ENCODE measurements at places on chromosomes 4 and X.

GRCh38 chr4:181645489-181645888 lies 597.7 kb upstream of the TENM3 start:
- DNase-seq, result no peak

GRCh38 chr4:153466081-153466948 lies at the start of gene TMEM131L:
Gene TMEM131L, plus strand, starts transcription at chr4:153466360. Its CDS starts 38 bp downstream, at chr4:153466398.
- peak; percentile 87 for DNase-seq

DNA sequence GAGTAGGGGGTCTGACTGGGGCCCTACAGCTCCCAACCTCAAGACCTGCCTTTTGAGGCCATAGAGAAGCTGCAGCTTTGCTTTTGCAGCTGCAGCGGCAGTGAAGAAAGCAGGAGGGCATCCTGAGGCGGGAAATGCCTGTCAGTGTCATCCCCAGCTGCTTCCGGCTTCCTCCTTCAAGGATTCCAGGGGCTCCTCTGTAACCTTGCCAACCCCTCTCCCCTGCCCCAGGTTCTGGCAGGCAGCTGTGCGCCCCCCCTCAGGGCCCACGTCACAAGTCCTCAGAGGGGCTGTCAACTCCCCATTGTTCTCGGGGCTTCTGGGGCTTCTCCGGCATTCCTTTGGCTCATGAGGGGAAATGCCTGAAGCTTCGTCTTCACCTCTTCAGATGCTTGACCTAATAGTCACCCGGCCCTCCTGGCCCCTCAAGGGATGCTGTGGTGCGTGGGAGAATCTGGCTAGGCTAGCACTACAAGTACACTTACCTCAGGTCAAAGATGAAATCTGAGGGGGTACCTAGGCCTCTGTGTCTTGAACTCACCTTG lies 31.9 kb downstream of the APLN start:
- no peak for DNase-seq

- no peak for DNase-seq
Observed at GRCh38 chr4:76250962-76251361, 559 bp upstream of the FAM47E start.

DNA sequence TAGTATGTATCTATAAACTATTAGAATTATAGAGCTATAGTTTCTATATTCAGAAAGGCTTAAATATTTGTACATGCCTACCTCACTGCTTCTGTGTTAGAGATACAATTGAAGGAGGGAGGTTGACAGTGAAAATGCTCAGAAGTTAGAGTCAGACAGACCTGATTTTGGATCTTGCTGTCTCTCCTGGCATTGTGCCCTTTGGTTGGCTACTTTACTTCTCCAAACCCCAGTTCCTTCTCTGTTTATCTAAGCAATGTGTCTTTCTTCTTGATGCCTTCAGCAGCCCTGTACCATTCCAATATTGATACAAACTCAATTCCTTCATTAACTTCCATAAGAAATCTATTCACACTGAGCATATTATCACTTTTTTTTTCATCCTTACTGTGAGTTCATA lies 28.7 kb downstream of the CCNG2 start:
- no peak for DNase-seq

DNA sequence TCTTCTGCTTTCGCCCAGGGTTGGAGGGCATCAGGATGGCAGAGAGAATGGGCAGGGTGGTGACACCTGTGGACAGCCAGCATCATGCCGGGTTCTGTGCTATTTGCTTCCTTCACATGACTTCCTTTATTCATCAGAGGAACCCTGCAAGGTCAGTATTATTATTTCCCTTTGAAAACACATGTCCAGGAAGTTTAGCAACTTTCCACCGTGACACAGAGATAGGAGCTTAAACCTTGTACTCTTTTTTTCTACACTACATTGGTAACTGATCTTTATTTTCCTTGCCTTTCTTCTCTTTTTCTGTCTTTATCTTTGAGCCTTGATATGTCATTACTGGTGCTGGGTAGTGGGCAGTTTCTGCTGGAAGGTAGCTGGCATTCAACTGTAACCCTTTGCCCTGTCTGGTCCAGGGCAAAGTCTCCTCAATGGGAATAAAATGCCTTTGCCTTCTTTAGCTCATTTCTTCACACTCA lies 5.0 kb upstream of the MGST2 start:
- no peak for DNase-seq

DNA sequence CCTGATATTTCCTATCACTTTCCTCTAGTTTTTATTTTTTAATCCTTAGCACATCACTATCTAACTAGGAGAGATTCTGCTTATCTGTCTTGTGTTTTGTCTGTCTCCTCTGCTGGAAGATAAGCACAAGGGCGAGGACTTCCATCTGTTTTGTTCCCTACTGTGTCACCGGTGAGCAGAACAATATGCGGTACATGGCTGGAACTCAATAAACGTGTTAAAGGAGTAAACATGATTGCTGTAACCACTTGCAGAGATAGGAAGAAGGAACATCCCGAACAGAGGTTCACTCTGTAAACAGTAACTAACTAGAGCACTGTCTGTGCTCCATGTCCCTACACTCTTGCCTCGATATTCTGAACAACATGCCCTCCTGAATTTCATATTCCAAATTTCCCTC lies 5.2 kb downstream of the HS3ST1 start:
- no peak for DNase-seq

DNA sequence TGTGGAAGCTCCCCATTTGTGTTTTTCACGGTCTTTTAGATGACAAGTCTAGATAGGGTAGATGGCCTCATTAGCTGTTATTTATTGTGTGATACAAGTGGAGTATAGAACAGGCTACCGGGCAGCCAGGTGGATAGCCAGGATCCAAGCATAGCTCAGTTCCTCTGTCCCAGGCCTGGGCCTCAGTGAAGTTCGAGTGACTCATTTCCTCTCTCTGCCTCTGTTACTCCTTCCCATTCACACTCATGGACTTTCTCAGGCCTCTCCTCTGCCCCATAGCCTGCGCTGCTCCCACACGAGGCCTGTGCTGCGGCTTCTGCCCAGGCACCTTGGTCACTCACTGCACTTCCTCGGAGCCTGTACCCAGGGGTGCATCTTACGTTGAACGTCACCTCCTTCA lies 54.5 kb downstream of the TENM3 start:
- no peak for DNase-seq

GRCh38 chr4:140061659-140062289 lies 92.2 kb downstream of the MAML3 start:
- DNase-seq, result no peak
